ENCODE measurements at places on chromosomes 2 and 18.
A peak's percentile ranks its signal among the peaks of the same experiment; 100 is the strongest.

DNA sequence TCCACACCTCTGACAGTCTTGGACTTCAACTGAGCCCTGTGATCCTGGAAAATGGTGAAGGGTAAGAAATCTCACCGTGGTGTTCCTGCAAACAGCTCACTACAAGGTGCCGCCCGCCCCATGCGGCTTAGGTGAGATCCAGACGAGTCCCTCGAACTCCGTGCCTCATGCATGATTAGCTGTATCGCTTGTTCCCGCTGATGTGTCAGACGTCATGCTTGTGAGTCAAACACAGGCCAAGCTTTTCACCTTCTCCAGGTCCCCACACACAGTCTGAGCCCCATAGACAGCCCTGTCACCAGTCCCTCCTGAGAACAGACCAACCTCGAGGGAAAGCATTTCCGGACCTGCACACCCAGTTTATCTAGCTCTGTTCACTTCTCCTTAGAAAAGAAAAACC lies 740.5 kb downstream of the GALR1 start:
- H3K36me3 ChIP-seq, result no peaks in the 10 kb centered on the region
- no peak overlapping the region for H3K27ac ChIP-seq
- no peak overlapping the region for H3K4me3 ChIP-seq
- H3K4me1 ChIP-seq, result no peaks in the 10 kb centered on the region
- no peak for DNase-seq

GRCh38 chr18:54952026-54952425 lies 7.2 kb downstream of the CCDC68 start:
- no peaks in the 10 kb centered on the region for H3K4me1 ChIP-seq
- no peak for DNase-seq
- H3K27me3 ChIP-seq, result no peaks in the 10 kb centered on the region
- H3K36me3 ChIP-seq, result no peaks in the 10 kb centered on the region
- no peak overlapping the region for H3K27ac ChIP-seq
- no peak overlapping the region for H3K4me3 ChIP-seq

GRCh38 chr2:206189691-206190090 lies 30.0 kb downstream of the EEF1B2 start:
- DNase-seq, result no peak
- no peak overlapping the region for H3K4me3 ChIP-seq
- H3K27ac ChIP-seq, result no peak overlapping the region
- H3K4me1 ChIP-seq, result no peaks in the 10 kb centered on the region
- H3K36me3 ChIP-seq, result no peaks in the 10 kb centered on the region

GRCh38 chr2:223306371-223306770 lies 254.4 kb downstream of the KCNE4 start:
- no peak for DNase-seq
- H3K4me3 ChIP-seq, result no peak overlapping the region
- no peaks in the 10 kb centered on the region for H3K36me3 ChIP-seq
- H3K27ac ChIP-seq, result no peak overlapping the region
- no peaks in the 10 kb centered on the region for H3K4me1 ChIP-seq

GRCh38 chr2:1156531-1156930 lies 205.9 kb downstream of the SNTG2 start:
- no peak for DNase-seq
- no peak overlapping the region for H3K4me3 ChIP-seq
- H3K36me3 ChIP-seq, result no peaks in the 10 kb centered on the region
- no peaks in the 10 kb centered on the region for H3K27me3 ChIP-seq
- no peak overlapping the region for H3K27ac ChIP-seq

DNA sequence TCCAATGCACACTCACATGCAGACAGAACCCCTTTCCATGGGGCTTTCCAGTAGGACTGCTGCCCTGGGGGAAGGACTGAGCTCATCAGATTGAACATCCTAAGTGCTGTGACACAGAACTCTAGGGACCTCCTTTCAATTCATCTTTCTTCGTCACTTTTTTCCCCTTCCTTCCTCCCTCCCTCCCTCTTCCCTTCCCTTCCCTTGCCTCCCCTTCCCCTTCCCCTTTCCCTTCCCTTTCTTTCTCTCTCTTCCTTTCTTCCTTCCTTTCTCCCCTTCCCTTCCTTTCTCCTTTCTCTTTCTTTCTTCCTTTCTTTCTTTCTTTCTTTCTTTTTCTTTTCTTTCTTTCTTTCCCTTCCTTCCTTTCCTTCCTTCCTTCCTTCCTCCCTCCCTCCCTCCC lies 39.6 kb upstream of the GATA6 start:
- H3K27ac ChIP-seq, result no peak overlapping the region
- no peaks in the 10 kb centered on the region for H3K27me3 ChIP-seq
- no peak overlapping the region for H3K4me3 ChIP-seq
- no peak for DNase-seq
- H3K4me1 ChIP-seq, result no peaks in the 10 kb centered on the region
- H3K36me3 ChIP-seq, result no peaks in the 10 kb centered on the region

- H3K4me1 ChIP-seq, result no peaks in the 10 kb centered on the region
- H3K27me3 ChIP-seq, result no peaks in the 10 kb centered on the region
- no peak overlapping the region for H3K27ac ChIP-seq
- H3K4me3 ChIP-seq, result no peak overlapping the region
These were observed 381.0 kb downstream of the MEIS1 start for GRCh38 chr2:66815886-66816285.

GRCh38 chr2:174878537-174879147 lies 114.4 kb upstream of the CHRNA1 start:
- H3K27ac ChIP-seq, result no peak overlapping the region
- H3K36me3 ChIP-seq, result no peaks in the 10 kb centered on the region
- peak overlapping the region; percentile 62 for H3K4me3 ChIP-seq
- no peak for DNase-seq
- H3K4me1 ChIP-seq, result peaks cover 5% of the 10 kb centered on the region
- H3K27me3 ChIP-seq, result no peaks in the 10 kb centered on the region

DNA sequence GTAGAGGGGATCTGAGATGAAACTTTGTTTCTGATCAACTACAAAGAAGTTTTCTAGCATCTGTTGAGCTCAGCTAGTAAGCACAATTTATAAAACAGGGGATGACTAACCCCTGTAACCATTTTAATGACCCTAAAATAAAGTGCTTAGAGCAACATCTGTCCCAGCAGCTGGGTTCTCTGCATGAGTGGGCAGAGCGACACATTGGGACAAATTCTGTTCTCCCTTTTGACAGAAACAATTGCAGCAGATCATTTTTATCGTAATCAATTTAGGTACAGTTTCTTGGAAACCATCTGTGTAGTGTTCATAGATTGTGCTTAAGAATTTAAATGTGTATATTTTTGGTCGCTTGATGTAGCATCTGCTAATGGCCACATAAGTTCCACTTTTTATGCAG lies 678.0 kb downstream of the RNF144A start:
- no peaks in the 10 kb centered on the region for H3K4me1 ChIP-seq
- H3K27ac ChIP-seq, result no peak overlapping the region
- H3K36me3 ChIP-seq, result no peaks in the 10 kb centered on the region
- H3K4me3 ChIP-seq, result no peak overlapping the region

DNA sequence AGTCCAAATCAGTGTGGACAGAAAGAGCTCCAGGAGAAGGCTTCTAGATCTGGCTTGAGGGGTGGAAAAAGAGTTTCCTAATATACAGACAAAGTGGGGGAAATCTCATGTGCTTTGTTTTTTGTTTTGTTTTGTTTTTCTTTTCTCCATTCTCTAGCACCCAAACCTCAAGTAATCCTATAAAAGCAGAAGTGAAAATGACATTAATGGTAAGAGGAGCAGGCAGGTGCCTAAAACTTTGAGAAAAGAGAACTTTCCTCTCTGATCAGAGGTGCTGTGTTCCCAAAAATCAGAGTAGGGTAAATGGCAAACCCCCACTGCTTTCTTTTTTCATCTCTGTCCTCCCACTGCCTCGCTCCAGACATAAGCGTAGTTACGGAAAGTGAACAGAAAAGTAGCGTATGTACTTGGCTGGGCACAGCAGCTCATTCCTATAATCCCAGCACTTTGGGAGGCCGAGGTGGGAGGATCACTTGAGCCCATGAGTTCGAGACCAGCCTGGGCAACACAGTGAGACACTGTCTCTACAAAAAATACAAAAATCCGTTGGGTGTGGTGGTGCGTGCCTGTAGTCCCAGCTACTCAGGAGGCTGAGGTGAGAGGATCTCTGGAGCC lies 77.8 kb downstream of the FAM161A start:
- DNase-seq, result no peak
- no peak overlapping the region for H3K4me3 ChIP-seq
- H3K36me3 ChIP-seq, result no peaks in the 10 kb centered on the region
- H3K27me3 ChIP-seq, result no peaks in the 10 kb centered on the region

DNA sequence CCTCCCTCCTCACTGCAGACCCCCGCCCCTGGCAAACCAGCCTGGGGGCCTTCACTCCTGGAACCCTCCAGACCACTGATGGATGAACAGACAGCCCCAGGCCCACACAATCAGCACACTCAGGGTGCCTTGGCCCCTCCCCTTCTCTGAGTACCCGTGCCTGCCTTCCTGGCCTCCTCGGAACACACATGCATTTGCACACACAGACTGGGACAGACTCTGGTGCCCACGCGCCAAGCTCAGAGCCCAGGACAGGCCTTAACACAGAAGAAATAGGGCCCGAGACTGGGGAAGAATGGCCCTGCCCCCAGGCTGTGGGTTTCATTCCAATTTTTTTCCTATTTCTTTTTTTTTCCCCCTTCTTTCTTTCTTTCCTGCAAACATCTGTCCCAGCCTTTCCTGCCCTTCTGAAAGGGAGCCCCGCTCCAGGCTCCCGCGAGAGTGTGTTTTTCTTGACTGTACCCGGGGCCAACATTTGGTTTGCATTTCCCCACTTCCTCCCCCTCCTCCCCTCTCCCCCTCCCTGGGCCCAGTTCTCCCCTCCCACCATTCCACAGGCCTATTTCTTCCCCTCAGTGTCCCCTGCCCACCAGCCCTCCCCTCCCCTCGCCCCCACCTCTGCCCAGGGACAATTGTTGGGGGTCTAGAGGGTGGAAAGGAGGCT lies 618 bp upstream of the TNS1 start:
- peak overlapping the region; percentile 74 for H3K4me3 ChIP-seq
- H3K36me3 ChIP-seq, result no peaks in the 10 kb centered on the region
- H3K27ac ChIP-seq, result peak overlapping the region; percentile 91
- H3K27me3 ChIP-seq, result no peaks in the 10 kb centered on the region

DNA sequence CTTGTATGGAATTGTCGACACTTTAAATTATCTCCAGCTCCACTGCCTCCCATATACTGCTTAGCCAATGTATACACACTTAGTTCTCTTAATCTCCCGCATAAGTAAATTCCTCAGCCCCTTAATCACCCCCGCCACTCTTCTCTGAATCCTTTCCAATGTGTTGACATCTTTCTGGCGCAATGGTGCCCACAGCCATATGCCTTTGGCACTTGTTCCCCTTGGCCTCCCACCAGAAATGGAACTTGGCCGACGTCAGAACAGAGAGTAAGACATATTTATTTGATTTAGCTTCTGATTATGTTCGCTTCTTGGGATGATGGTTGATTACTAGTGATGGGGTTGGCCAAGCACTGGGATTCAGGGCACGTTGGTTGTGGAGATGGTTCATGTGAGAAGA lies 1089.3 kb upstream of the CELF4 start:
- H3K4me3 ChIP-seq, result no peak overlapping the region
- no peak overlapping the region for H3K27ac ChIP-seq
- no peaks in the 10 kb centered on the region for H3K27me3 ChIP-seq
- no peaks in the 10 kb centered on the region for H3K36me3 ChIP-seq

DNA sequence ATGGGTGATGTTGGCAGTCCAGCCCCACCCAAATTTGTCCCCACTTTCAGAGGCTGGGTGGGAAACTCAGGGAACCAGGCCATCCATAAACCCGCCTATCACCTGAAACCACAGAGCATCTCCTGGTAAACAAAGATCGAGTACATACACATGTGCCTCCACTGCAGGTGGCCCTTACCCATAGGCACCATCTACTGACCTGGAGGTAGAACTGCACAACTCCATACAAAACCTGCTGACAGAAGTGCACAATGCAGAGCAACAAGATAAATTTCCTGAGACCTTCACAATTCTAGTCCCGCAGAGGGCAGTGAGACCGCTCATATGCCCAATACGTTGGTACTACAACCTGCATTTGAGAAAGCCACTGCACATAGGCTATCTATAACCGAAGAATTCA lies 856.3 kb downstream of the SUCLG1 start:
- no peak overlapping the region for H3K27ac ChIP-seq
- H3K36me3 ChIP-seq, result no peaks in the 10 kb centered on the region
- no peaks in the 10 kb centered on the region for H3K27me3 ChIP-seq
- H3K4me3 ChIP-seq, result no peak overlapping the region
- H3K4me1 ChIP-seq, result no peaks in the 10 kb centered on the region
- no peak for DNase-seq

DNA sequence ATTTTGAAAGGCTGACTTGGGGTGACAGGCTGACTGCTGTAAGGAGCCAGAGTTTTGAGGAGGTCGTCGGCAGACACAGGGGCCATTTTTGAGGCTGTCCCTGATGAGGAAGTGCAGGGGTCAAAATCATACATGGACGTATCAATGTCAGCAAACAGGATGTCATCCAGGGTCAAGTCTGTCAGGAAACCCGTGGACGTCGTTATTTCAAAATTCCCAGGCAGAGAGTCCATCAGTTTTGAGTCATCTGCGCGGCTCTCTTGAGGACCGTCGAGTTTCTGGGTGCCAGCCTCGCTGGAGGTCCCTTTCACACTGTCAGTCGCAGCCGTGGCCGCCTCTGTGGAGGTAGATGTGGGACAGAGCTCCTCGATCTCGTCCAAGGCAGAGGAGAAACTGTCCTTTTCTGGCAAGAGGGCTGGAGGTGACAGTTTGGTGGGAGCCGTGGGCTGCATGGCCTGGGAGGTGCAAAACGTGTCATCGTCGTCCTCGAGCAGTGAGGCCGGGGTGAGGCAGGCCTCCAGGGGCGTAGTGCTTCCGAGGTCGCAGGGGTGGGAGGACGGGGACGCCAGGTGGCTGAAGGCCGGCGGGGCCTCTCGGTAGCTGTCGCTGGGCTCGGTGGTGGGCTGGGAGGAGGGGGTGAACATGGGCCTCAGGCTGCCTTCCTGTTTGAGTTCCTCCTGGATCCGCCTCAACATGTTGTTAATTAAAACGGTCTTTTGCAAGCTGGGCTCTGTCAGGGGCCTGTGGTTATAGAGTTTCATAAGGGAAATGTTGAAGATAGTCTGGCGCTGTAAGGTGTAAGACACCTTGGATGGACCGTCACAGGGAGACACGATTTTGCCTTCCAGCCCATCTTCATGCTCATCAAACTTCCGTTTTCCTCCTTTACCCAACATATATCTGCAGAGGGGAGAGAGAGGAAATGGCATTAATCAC lies 17.5 kb downstream of the SERTAD2 start:
- no peak overlapping the region for H3K27ac ChIP-seq
- H3K4me1 ChIP-seq, result peaks cover 6% of the 10 kb centered on the region
- DNase-seq, result no peak
- H3K27me3 ChIP-seq, result no peaks in the 10 kb centered on the region
- H3K4me3 ChIP-seq, result no peak overlapping the region
- no peaks in the 10 kb centered on the region for H3K36me3 ChIP-seq

- H3K27me3 ChIP-seq, result no peaks in the 10 kb centered on the region
- peaks cover 10% of the 10 kb centered on the region for H3K36me3 ChIP-seq
- no peak overlapping the region for H3K4me3 ChIP-seq
- no peak for DNase-seq
- no peak overlapping the region for H3K27ac ChIP-seq
These were observed 25.6 kb downstream of the ANKMY1 start for GRCh38 chr2:240532031-240532775.

- DNase-seq, result no peak
- no peak overlapping the region for H3K27ac ChIP-seq
- no peaks in the 10 kb centered on the region for H3K36me3 ChIP-seq
- no peaks in the 10 kb centered on the region for H3K27me3 ChIP-seq
- H3K4me1 ChIP-seq, result peaks cover 27% of the 10 kb centered on the region
These were observed 35.4 kb downstream of the INPP4A start for GRCh38 chr2:98479959-98480524.
